Activated naive CD8-positive, alpha-beta T cell treated with anti-CD3 and anti-CD28 coated beads for 36 hours (primary cell): ENCODE measurements at places on chromosomes 5 and 9. TPM values are rescaled to one million over a fixed set of nuclear protein-coding genes. Genes with fewer than 3 reads are reported as not detected.

- DNase-seq, result no peak
Measured at GRCh38 chr5:137703565-137703964, 32.3 kb downstream of the KLHL3 start.

DNA sequence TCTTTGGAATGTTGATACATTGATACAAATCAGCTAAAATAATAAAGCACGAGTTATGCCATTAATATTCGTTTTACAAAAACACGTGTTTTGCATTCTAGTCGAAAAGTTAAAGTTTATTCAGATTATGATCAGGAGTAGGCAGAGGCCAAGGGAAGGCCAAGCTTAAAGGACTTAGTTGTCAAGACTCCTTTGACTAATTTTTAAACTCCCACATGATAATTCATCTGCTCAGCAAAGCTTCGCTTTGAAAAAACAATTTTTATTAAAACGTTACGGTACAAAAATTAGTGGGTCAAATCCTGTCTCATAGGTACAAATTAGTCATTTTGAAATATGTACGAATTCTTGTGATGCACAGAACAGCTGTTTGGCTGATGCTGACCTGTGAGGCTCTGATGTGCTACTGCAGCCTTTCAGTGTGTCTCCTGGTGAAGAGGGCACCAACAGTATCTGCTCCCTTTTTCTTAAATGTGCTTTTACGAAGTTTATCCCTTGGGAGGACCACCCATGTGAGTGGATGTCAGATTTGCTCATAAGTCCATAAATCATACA lies 23.0 kb upstream of the NR3C1 start:
- no peak for DNase-seq

DNA sequence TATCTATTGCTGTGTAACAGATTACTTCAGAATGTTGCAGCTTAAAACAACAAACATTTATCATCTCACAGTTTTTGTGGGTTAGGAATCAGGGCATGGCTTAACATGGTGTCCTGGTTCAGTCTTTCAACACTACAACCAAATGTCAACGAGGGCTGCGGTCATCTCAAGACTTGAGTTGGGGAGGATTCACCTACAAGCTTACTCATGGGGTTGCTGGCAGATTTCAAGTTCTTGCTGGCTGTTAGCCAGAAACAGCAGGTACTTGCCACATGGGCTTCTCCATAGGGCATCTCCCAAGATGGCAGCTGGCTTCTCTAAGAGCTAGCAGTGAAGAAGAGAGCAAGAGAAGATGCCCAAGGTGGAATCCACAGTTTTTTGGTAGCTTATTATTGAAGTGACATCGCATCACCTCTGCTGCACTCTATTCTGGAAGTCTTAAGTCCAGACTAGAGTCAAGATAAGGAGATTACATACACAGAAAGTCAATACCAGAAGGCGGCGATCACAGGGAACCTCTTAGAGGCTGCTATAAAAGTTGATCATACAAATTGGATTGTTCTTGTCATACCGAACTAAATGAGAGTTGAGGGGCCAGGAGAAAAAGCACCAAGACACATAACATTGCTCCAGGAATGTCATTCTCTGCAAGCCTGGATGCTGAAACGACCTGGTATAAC lies 42.2 kb downstream of the C9orf153 start:
- no peak for DNase-seq

GRCh38 chr9:127087836-127088235 lies 34.6 kb downstream of the ANGPTL2 start:
- DNase-seq, result no peak

GRCh38 chr9:6184749-6185645 lies 30.6 kb upstream of the IL33 start:
- DNase-seq, result no peak

DNA sequence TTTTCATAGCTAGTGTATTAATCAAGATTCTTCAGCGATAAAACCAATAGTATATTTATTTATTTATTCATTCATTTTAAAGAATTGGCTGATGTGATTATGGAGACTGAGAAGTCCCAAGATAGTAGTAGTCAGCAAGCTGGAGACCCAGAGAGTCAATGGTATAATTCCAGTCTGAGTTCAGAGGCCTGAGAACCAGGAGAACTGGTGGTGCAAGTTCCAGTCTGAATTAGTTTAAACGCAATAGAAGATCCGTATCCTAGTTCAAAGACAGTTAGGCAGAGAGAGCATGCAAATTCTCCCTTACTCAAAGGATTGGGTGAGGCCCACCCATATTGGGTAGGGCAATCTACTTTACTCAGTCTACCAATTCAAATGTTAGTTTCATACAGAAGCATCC lies 364.2 kb upstream of the RPS23 start:
- DNase-seq, result no peak

DNA sequence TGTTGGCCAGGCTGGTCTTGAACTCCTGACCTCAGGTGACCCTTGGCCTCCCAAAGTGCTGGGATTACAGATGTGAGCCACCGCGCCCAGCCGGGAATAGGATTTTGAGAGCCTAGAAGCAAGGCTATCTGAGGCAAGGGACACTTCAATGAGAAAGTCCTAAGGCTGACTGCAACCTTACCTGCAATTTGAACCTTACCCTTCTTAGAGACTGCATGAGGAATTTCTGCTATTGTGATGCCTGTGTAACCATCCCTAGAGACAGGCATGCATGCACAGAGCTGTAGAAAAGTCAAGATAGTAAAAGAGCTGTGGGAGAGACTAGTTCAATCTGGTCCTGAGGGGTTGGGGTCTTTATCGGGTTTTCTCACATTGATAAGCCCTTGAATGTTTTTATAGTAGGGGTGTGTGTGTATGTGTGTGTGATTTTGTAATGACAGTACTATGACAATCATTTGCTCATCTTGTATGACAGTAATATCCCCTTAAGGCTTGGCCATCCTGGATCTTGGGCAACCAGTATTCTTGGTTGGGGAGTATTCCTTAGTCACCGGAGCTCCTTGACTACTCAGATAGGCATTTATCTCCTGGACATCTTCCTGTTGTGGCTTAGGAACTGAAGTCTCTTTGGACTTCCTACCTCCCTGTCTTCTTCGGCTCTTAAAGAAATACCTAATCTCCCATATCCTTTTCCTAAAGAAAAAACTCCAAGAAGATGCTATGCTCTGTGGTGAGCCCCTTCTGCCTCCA lies 11.2 kb downstream of the DNAJB5 start:
- no peak for DNase-seq

DNA sequence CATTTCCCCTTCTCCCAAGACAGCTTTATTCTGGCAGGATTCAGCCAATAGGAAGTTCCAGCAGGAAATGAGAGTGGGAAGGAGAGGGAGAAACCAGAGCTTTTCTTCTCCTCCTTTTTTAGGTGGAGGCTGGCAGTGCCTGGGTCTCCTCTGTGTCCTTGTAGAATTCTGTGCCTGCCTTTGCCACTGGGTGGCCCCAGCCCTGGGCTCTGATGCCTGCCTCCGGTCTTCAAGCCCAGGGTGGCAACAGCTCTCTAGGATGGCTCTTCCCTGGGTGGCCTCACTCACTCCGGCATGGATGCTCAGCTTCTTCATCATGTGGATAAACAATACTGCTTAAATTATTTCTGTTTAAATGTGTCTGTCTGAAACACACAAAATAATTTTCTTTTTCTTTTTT lies 694.8 kb downstream of the SEMA5A start:
- no peak for DNase-seq

DNA sequence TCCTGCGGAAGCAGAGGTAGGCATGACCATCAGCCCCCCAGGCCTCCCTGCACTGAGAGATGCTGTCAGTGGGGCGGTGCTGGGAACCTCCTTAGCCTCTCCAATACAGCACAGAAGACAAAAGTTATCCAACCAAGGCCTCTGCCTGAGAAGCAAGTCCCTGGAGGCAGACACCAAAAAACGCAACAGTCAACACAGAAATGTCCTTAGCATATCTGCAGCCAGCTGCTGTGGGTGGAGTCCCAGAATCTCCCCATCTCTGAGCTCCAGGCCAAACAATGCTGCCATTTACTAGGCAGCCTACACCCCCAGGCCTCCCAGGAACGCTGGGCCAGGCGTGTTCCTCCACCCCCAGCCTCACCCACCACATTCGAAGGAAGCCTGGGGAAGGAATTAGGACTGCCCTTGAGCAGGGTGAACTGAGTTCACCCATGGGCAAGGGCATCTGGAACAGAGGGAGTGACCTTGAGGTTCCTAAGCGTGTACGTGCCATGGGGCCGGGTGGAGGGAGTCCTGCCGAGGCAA lies 43.7 kb downstream of the STK10 start:
- no peak for DNase-seq

DNA sequence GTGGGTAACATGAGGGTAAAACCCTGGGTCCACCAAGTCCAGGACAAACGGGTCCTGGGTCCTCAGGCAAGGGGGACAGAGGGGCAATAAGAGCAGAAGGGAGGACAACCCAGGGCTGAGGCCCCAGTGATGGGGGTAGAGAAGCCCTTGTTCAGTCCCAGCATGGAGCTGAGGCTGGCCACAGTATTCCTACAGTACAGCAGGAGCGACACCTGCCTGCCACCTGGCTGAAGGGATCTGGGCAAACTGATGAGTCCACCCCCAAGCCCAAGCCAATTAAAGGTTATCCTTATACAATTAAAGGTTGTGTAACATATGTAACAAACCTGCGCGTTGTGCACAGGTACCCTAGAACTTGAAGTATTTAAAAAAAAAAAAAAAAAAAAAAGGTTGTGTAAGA lies 97.7 kb upstream of the LRRTM2 start:
- DNase-seq, result no peak

- no peak for DNase-seq
Measured at GRCh38 chr9:4569101-4569500, 78.8 kb downstream of the SLC1A1 start.

- DNase-seq, result no peak
Measured at GRCh38 chr5:158198636-158199035, 339.7 kb upstream of the CLINT1 start.

- DNase-seq, result no peak
Measured at GRCh38 chr9:79134654-79135053, 437.1 kb upstream of the TLE4 start.

DNA sequence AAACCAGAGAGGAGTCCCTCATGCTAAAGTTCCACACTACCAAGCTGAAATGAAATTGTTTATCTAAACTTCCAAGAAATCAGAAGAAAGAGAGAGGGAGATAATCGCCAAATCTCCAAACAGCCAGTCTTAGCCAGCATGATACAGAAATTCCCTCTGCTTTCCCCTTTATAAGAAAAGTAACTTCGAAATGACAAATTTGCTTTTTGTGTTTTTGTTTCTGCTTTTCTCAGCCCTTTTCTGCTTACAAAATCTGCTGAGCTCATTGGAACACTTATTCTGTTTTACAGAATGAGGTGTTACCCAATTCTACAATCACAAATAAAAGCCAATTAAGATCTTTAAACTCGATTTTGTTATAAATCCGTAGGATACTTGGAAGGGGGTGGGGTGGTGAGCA lies 72.9 kb downstream of the SFXN1 start:
- DNase-seq, result no peak

DNA sequence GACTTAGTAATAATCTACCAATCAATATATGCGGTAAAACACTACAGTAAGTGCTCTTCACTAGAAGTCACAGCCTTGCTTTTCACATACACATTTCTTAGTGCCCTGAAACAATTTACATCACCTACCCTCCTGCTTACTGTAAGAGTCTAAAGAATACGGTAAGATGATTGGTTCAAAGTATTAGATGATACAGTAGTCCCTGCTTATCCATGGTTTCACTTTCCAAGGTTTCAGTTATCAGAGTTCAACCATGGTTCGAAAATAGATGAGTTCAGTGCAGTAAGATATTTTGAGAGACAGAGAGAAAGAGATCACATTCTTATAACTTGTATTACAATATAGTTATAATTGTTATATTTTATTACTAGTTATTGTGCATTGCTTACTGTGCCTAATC lies 83.0 kb downstream of the CPLANE1 start:
- DNase-seq, result no peak

PCDHA8 gene
- total RNA-seq, result not detected

ZFP2 gene
- total RNA-seq, result 0.32 TPM

CERCAM gene
- 2.2 TPM for total RNA-seq

TRIM7 gene
- 0.62 TPM for total RNA-seq

DAPK1 gene
- total RNA-seq, result 1.9 TPM

OCLN gene
- 0.40 TPM for total RNA-seq

SLC34A3 gene
- not detected for total RNA-seq

ADGRD2 gene
- total RNA-seq, result not detected
